ENCODE measurements at places on chromosomes 12 and 14.

- DNase-seq: peak; percentile 28
These were observed 58.8 kb upstream of the GPR68 start for GRCh38 chr14:91303091-91303923.

DNA sequence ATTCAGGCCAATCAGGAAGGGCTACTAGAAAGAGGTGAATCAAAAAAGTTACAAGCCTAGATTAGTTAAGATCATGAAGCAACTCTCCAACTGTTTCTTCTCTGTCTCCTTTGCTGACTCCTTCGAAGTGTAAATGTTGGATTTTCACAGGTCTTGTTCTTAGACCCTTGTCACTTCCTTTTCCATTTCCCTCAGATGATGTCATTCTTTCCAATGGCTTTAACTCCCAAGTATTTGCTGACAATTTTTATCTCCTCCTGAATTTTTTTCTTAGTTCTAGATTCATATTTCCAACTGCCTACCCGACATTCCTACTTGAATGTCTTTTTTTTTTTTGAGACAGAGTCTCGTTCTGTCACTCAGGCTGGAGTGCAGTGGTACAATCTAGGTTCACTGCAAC lies 10.8 kb downstream of the GAS2L3 start:
- DNase-seq: no peak

- no peak for DNase-seq
These were observed 86.8 kb downstream of the RFLNA start for GRCh38 chr12:124381456-124382296.

DNA sequence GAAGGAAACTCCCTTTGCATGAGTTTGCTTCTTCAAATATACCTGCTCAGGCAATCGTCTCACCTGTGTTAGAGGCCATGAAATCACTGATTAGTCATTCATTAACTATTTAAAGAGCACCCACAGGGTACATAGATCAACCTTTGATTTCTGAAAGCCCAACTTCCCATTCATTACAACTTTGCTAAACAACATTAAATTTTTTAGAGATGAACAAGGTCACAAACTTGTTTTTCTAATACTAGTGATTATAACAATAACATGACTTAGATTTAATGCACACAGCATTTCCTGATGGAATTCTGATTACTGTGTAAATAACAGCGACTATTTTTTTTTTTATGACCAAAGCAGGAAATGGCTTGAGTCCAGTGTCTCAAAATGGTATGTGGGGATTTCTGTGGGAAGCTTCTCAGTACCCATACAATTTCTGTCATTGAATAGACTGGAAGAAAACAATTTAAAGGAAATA lies 5.4 kb upstream of the ERO1A start:
- peak; percentile 5 for DNase-seq

- DNase-seq: peak; percentile 19
These were observed 14.0 kb downstream of the SMCO2 start for GRCh38 chr12:27460471-27460978.

DNA sequence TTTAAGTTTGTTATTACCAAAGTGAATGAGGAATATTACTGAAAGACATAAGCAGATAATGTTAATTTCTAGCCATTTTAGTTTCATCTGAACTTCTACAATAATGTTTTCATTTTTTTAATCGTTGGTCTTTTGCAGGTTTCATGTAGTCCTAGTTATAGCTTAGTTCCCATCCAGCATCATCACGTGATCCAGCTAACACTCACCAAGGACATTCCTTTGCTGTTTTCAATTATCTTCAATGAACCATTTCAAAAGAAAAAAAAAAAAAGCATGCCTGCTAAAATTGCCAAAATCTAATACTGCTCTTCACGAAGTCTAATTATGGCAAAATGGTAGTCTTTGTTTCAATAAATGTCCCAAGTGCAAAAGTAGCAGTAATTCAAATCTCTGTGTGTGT lies 187.7 kb upstream of the ATXN7L3B start:
- DNase-seq: no peak

- DNase-seq: no peak
These were observed 216.2 kb downstream of the BCL11B start for GRCh38 chr14:99055816-99056215.

DNA sequence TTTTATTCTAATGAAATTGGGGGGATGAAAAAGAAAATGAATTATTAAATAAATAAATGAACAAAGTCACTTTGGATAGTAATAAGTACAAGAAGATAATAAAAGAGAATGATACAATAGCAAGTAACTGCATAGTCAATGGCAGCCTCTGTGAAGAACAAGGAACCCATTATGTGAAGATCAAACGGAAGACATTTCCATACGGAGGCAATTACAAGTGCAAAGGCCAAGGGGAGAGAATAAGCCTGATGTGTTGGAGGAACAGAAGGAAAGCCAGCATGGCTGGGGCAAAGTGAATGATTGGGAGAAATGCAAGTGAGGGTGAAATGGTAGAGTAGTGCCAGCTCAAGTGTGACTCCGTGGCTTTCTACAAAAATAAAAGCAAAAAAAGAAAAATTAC lies 43.9 kb upstream of the CHPT1 start:
- no peak for DNase-seq

GRCh38 chr12:11724888-11725311 lies 75.4 kb downstream of the ETV6 start:
- no peak for DNase-seq

- DNase-seq: no peak
These were observed 49.0 kb upstream of the PIWIL1 start for GRCh38 chr12:130288691-130289090.

DNA sequence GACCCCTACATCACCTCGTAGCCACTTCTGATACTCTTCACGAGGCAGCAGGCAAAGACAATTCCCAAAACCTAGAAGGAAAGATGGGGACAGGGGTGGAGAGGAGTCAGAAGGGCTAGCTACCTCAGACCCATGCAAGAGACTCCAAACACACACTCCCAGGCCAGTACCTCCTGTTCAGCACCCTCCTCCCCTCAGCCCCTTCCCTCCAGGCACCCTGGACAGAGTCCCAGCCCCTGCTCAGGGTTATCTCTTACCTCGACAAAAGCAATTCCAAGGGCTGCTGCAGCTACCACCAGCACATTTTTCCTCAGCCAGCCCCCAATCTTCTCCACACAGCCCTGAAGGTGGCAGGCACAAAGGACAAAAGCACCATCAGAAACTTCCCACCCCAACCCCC lies 3.3 kb downstream of the CD63 start:
- no peak for DNase-seq

GRCh38 chr12:45130881-45131281 lies 80.0 kb upstream of the DBX2 start:
- peak; percentile 66 for DNase-seq

DNA sequence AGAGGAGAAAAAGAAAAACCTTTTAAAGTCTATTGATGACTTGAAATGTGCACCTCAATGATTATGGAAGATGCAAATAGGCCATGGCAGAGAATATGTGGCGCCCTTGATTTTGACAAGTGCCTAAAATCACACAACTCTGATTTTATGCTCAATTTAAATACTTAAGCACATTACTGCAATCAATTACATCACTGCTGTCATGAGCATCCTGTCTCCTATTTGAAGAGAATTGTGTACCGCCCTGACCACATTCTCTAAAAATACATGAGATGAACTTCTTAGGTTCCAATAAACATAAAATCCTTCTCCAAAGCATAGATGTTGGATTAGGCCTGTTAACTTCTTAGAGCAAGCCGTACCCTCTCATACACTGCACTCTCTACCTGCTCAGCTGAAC lies 1.6 kb downstream of the TXNDC16 start:
- DNase-seq: no peak

DNA sequence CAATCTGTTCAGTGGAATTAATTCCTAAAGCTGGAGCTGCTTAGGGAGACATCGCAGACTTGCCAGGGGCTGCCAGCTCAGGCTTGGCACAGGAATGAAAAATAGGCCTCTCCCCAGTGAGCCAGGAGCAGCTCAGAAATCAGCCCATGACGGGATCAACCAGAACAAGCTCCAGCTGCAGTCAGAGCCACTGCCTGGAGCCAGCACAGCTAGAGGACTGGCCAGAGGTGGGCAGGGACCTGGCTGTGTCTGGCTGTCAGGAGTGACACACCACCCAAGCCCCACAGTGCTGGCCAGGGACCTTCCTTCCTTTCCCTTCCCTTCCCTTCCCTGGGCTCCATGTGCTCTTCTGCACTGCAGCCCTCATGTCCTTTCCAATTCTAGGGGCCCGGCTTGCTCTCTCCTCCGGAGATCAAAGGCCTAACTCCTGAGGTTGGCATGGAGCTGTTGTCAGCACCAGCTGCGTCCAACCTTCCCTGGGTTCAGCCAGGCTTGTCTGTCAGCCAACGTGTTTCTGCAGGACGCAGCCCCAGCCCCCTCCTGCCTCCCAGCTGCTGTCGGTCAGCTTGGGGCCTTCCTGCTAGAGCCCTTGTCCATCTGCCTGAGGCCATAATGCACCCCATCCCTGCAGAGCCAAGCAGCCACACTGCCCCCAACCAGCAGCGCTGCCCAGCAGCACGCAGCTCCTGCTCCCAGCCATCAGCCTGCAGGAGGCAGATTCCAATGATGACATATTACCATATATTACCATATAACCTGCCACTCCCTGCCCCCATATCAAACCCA lies 149.3 kb downstream of the CALM1 start:
- DNase-seq: no peak

DNA sequence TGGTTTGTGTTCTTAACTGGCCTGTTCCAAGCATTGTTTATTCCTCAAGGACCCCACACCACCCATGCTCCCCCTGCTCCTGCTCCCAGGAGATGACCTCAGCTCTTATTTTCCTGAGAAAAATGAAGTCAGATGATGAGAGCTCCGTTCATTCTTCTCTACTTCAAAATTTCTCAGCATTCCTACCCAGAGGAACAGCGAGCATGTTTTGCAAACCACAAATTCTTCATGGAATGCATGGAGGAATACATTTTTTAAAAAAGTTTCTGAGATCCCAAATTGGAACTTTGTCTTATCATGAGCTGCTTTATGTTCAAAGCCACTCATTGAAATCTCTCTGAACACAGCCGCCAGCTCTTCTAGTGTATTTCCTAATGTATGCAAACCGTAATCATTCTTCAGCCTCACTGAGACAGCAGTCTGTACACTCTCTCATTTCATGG lies 44.9 kb downstream of the SYNE2 start:
- DNase-seq: no peak

DNA sequence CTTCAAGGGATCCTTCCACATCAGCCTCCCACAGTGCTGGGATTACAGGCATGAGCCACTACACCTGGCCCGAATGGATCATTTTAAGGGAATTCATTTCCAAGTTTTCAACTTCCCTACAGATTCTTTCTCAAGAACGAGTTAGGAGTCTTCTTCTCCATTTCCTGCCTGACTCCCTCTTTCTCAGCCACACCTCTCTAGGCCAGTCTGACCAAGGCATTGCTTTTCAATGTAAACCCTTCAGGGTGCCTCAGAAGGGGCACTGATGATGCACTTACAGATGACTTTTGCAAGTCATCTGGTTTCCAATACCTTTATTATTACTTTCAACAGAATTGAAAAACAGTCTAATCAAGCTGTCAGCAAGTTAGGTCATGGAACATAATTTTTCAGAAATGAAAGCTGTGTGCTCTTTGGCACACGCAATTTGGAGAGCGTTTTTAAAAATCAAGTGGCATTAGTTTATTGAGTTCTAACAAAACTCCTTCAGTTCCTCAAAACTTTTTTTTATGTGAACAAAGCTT lies 47.2 kb downstream of the SVOP start:
- DNase-seq: no peak

GRCh38 chr14:72480464-72481243 lies 413.2 kb downstream of the DPF3 start:
- no peak for DNase-seq

DNA sequence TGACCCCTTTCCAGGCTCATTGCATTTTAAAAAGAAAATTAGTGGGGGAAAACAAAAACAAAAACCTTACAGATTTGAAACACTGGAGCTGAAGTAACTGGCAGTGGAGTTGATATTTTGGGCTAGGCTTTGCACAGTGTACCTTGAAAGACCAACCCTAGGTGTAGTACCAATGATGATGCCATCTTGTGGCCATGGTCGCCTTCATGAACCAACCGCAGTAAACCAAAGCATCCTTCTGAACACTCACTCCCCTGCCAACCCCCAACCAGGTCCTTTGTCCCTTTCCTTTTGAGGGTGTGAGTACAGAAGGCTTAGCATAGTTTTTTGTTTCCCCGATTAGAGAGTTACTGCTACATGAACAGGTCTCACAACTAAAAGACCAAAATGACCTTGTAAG lies 5.9 kb downstream of the TOMM20L start:
- no peak for DNase-seq

DNA sequence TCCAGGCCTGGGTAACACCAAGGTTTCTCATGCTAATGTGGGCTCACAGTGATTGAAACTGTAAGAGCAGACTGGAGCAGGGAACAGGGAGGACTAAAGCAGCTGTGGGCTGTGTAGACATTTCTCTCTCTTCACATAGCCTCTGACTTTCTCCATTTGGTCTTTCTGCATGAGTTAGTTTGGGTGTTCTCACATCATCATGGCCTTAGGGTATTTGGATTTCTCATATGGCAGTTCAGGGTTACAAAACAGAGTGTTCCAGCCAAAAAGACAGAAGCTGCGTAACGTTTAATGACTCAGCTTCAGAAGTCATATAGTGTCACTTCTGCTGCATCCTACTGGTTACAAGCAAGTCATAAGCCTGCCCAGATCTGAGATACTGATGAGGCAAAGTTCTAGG lies 52.0 kb upstream of the OSBPL8 start:
- DNase-seq: no peak
